ENCODE measurements at places on chromosomes 16 and 17. TPM values are rescaled to one million over a fixed set of nuclear protein-coding genes. Genes with fewer than 3 reads are reported as not detected.

GRCh38 chr17:42112552-42113176 lies at the start of gene DHX58:
Gene DHX58, minus strand, starts transcription at chr17:42112714. Its CDS starts 822 bp downstream, at chr17:42111892.
- DNase-seq, result peak; percentile 80

DNA sequence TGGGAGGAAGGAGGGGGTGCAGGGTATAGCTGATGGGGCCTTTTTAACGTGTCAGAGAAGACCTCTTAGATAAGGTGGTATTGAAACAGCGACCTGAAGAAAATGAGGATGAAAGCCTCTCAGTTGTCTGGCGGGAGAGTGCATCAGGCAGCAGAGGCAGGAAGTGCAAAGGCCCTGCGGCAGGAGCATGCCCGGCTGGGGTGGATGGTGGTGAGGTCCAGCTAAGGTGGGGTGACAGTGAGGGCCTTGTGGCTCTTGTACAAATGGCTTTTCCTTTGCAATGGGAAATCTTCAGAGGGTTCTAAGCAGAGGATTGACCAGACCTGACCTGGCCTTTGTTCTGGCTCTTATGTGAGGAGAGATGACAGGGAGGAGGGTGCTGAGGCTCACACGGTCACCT lies 11.4 kb downstream of the MMP15 start:
- no peak for DNase-seq

GRCh38 chr16:89351645-89352044 lies 134.1 kb downstream of the ZNF778 start:
- no peak for DNase-seq

CCL8 gene
- not detected for total RNA-seq

DNA sequence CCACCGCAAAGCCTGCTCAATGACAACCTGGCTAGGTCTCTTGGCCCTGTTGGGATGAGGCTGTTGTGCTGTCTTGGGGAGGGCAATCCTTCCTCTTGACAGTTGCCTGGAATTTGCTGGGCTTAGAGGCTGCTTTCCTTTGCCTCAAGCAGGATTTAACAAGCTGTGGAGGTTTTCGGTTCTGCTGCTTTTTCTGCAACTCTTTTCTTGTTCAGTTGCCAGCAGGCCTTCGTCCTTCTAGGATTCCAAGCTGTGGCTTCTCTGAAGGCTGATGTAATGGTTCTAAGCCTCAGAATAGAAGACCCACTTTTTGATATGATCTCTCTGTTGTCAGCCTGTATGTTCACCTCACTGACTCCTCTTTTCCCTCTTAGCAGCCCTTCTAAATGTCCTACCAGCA lies 149.5 kb upstream of the HS3ST4 start:
- DNase-seq, result no peak

SLX4 gene
- 2.4 TPM for total RNA-seq

- DNase-seq, result peak; percentile 55
These were observed 72.7 kb upstream of the MYOCD start for GRCh38 chr17:12592941-12593340.

SNRNP25 gene
- total RNA-seq, result 14.1 TPM

PRR15L gene
- total RNA-seq, result 9.1 TPM

KLHL10 gene
- total RNA-seq, result 0.13 TPM

DNA sequence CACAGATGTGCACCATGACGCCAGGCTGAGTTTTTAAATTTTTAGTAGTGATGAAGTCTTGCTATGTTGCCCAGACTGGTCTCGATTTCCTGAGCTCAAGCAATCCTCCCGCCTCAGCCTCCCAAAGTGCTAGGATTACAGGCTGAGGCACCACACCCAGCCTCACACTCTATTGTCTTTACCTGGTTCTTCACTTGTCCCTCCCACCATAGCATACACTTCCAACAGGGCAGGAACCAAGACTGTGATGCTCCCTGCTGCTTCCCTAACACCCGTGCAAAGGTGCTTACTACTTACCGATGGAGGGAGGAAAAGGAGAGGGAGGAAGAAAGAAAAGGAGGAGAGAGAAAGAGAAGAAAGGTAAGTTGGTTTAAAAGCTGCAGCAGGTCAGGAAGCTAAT lies 41.4 kb upstream of the MEIOC start:
- no peak for DNase-seq

BCO1 gene
- not detected for total RNA-seq

DNA sequence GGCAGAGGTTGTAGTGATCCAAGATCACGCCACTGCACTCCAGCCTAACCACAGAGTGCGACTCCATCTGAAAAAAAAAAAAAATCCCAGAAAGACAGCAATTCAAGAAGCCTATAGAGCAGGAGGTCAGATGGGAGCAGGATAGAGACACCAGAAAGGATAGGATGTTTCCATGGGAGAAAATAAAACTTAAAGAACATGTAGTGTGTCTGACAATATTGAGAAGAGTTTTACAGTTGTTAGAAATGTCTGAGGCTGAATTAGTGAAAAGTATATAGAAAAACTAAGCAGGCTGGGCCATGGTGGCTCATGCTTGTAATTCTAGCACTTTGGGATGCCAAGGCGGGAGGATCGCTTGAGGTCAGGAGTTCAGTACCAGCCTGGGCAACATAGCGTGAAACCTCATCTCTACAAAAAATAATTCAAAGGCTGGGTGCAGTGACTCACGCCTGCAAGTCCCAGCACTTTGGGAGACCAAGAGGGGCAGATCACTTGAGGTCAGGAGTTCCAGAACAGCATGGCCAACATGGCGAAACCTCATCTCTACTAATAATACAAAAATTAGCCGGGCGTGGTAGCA lies 15.3 kb upstream of the TRIM37 start:
- DNase-seq, result peak; percentile 68

DNA sequence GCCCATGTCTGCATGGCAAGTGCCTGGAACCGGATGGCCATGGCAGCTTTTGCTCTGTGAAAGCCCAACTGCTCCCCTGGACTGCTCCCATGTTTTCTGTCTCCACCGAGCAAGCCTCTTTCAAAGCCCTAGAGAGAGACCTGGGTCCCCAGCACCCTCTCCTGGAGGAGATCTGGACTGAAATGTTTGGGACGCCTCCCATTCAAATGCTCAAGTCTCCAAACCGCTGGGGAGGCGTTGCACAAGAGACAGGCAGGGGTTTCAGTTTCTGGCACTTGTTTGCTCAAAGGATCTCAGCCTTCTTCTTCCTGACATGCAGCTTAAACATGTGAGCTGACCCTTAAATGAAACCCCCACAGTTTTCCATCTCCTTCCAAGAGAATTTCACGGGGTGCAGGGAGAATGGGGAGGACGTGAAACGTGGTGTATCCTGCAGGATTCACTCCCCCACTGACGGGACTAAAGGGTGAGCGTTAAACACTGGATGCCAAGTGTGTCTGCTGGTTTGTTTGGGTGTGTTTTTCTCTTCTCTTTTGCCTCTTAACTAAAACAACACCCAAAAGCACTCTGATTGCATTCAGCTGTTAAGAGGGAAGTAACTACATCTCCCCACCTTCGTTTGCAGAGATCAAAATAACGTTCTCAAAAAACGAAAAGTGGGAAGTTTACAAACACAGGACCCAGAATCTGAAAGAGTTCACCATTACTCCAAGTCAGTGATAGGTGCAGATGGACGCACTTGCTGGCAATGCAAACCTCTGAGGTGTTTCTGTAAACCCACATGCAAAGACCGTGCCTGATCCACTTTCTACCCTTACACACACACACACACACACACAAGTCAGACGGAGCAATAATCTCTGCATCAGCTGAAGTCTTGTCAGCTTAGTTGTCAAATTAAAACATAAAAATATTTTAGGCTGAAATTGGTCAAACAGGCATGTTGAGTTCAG lies 256.9 kb downstream of the C16orf95 start:
- no peak for DNase-seq

DNA sequence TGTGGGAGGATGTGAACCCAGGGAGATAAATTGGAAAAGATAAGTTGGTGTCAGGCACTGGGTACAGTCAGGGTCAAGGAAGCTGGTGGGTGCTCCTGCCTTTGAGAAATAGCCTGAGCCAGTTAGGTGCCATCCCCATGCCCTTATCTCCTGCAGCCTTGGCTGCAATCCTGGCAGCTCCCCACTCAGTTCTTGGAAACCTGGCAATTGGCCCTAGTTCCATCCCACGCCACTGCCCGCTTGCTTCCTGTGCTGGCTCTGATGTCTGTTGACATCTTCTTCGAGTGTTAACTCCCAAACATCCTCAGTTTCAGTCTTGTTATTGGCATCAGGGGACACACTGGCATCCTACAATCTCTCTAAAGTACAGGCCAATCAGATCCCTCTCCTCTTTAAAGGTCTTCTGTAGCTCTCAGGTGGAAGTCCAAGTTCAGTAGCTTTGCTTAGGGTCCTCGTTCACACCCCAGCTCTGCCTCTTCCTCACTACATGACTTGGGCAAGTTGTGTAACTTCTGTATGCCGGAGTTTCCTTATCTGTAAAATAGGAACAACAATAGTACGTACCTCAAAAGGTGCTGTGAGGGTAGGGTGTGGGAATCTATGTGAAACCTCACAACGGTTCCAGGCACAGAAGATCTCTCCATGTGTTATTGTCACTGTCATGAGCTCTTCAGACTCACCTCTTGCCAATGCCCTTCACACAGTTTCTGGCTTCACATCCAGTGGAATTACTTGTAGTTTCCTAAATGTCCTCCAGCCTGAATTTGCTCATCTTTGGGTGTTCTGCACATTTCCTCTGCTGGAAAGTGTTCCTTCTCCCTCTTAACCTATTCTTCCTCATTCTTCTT lies 13.5 kb upstream of the PRKAR1A start:
- no peak for DNase-seq

GRCh38 chr17:80166446-80166845 lies 3.4 kb upstream of the CARD14 start:
- no peak for DNase-seq

- no peak for DNase-seq
These were observed 509.6 kb downstream of the MAF start for GRCh38 chr16:79090966-79091365.

GRCh38 chr17:37385474-37385990 lies 9.7 kb downstream of the C17orf78 start:
- DNase-seq, result no peak

Measured in bronchial epithelial cell (primary cell).